ENCODE measurements at places on chromosomes 6 and 20. TPM values are rescaled to one million over a fixed set of nuclear protein-coding genes. Genes with fewer than 3 reads are reported as not detected.

SEL1L2 gene
- not detected for total RNA-seq

KCNB1 gene
- 0.02 TPM for total RNA-seq

TNXB gene
- total RNA-seq = 5.7 TPM

IRF4 gene
- total RNA-seq = 177 TPM

BMP2 gene
- total RNA-seq = not detected

SLC22A23 gene
- total RNA-seq = 0.32 TPM

RIMS4 gene
- total RNA-seq = not detected

HLA-DRB5 gene
- 43.3 TPM for total RNA-seq

DYNLRB1 gene
- total RNA-seq = 85.4 TPM

HNF4A gene
- not detected for total RNA-seq

FOXQ1 gene
- not detected for total RNA-seq

TNFAIP3 gene
- total RNA-seq = 53.9 TPM

C6orf89 gene
- 45.1 TPM for total RNA-seq

UNC5CL gene
- 1.2 TPM for total RNA-seq

BTNL2 gene
- not detected for total RNA-seq

NRSN1 gene
- not detected for total RNA-seq

CALHM6 gene
- total RNA-seq = 20.7 TPM

SH3BGRL2 gene
- total RNA-seq = 0.11 TPM

JAG1 gene
- total RNA-seq = 1.1 TPM

ARMH2 gene
- total RNA-seq = 1.4 TPM

TRIM15 gene
- 0.25 TPM for total RNA-seq

KHDC1L gene
- not detected for total RNA-seq

EFCAB8 gene
- 0.50 TPM for total RNA-seq

AVP gene
- not detected for total RNA-seq

CYP24A1 gene
- total RNA-seq = not detected

SNHG17 gene
- 50.3 TPM for total RNA-seq

PTCRA gene
- not detected for total RNA-seq

OPRM1 gene
- not detected for total RNA-seq

PTGIS gene
- 23.7 TPM for total RNA-seq

SYCP2L gene
- 0.36 TPM for total RNA-seq

EGFL8 gene
- 8.7 TPM for total RNA-seq

SERAC1 gene
- 4.7 TPM for total RNA-seq

VIP gene
- total RNA-seq = not detected

SLC32A1 gene
- not detected for total RNA-seq

FOXS1 gene
- not detected for total RNA-seq

LINC00237 gene
- total RNA-seq = not detected

UBD gene
- 0.61 TPM for total RNA-seq

STMND1 gene
- not detected for total RNA-seq

PCED1A gene
- total RNA-seq = 23.4 TPM

DNAH8 gene
- 0.02 TPM for total RNA-seq

FKBP1C gene
- total RNA-seq = 1.9 TPM

KLHDC3 gene
- total RNA-seq = 65.4 TPM

ADGRB3 gene
- not detected for total RNA-seq

ENPP1 gene
- 3.5 TPM for total RNA-seq

MCM3 gene
- 211 TPM for total RNA-seq

CLVS2 gene
- not detected for total RNA-seq
